ENCODE measurements at places on chromosomes 5 and 9.

DNA sequence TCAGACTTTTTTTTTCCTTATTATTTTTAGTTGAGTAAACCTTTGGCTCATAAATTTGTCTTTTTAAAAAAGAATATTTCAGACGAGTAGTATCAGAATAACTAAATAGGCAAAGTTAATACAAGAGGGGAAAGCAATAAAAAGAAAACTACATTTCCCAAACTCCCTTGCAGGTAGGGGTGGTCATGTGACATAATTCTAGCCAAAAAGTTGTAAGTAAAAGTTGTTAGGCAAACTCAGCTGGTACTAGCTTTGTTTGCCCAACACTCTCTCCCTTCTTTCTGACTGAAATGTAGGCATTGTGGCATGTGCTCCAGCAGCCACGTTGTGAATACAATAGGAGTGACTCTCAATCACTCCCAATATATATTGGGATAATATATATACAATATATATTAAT is 20.9 kb downstream of the GIN1 start:
- DNase-seq, result no peak

DNA sequence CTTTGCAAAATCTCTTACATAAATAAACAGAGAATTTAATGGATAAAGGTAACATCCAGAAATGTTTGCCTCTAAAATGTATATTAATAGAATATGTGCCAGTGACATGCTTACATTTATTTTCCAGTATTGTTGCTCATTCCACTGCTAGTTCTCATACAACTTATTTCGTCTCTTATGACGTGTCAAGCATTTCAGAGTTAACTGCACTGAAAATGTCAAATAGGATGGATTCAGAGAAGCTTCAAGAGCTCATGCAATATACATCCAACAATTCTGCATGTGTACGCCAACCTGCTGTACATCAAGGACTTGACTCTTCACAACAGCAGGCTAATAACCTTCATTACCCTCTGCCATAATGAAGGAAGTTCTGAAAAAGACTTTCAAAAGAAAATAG is 386.2 kb upstream of the IZUMO3 start:
- no peak for DNase-seq

DNA sequence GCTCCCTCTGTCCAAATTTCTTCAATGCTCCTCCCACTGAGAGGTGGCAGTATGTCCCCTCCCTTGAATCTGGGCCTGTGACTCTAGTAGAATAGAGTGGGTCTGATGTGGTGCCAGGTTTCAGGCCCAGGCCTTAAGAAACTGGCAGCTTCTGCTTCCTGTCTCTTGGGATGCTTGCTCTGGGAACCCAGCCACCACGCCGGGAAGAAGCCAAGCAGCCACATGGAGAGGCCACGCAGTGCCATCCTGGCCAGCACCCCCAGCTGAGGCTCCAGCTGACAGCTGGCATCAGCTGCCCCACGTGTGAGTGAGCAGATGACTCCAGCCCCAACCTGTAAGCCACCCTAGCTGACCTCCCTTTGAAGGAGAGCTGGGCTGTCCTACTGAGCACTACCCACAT is 7.3 kb upstream of the TSPAN17 start:
- no peak for DNase-seq

GRCh38 chr9:75858497-75859092 is 31.9 kb upstream of the PCSK5 start:
- no peak for DNase-seq

DNA sequence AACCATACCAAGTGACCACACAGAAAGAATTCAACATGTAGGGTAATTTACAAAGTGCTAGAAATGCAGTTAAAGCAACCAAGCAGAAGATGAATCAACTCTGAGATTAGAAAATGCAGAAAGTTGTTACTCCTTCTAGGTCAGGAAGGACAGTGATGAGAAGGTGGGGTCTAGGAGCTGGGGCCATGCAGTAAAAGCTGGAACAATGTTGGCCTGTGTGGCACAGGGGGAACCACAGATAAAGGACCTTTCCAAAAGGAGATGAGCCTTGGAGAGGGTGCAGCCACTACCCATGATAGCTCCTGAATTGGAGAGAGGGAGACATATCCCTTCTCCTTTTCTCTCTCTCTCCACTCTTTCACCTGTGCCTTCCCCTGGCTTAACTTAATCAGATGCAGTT is 2.4 kb upstream of the SCGB3A2 start:
- no peak for DNase-seq

- no peak for DNase-seq
Measured at GRCh38 chr5:171776770-171777759, 8.6 kb upstream of the SMIM23 start.

DNA sequence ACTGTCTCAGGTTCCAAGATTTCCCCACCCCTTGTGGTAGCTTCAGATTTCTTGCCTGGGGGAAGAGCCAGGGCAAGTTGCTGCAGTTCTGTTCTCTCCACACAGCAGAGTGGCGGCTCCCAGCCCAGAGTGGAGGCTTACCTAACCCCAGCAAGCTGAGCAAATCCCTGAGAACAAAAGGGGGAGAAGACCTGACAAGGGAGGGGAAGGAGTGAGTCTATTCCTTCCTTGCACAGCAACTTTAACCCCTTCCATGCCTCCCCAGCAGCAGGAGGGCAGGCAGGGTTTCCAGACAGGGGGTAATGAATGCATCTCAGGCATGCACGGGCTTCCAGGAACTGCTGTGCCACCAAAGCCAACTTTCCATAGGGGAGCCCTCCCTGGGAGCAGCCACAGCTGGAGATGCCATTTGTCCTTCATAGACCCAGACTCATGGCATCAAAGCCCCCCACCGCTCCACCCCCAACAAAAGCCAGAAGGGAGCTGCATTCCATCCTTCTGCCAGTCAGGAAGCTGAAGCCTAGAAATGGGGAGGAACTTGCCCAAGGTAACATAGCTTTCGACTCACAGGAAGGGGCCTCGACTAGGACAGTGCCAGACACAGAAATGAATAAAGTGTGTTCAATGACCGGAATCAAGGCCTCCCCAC is 28.8 kb upstream of the FAT2 start:
- DNase-seq, result no peak
